ENCODE measurements at places on chromosomes 11 and 22. TPM values are rescaled to one million over a fixed set of nuclear protein-coding genes. Genes with fewer than 3 reads are reported as not detected.

DNA sequence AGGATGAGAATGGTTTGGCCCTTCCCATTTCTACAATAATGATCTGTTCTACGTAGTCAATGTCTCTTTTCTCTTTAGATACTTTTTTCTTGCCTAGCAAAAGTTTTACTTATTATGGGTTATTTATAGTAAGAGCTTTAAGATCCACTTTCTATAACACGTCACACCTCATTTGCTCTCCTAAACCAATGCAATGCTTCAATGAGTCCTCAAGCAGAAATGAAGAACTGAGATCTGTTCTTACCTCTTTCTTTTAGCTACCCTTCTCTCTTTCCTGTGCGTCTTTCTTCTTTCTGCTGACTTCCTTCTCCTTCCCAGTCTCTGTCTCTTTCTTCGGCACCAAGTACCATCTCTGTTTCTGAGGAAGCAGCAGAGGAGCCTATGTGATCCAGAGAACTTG lies 61.8 kb downstream of the SNX19 start:
- DNase-seq: no peak
- no peak overlapping the region for H3K27ac ChIP-seq
- no peaks in the 10 kb centered on the region for H3K4me1 ChIP-seq
- no peaks in the 10 kb centered on the region for H3K27me3 ChIP-seq

DNA sequence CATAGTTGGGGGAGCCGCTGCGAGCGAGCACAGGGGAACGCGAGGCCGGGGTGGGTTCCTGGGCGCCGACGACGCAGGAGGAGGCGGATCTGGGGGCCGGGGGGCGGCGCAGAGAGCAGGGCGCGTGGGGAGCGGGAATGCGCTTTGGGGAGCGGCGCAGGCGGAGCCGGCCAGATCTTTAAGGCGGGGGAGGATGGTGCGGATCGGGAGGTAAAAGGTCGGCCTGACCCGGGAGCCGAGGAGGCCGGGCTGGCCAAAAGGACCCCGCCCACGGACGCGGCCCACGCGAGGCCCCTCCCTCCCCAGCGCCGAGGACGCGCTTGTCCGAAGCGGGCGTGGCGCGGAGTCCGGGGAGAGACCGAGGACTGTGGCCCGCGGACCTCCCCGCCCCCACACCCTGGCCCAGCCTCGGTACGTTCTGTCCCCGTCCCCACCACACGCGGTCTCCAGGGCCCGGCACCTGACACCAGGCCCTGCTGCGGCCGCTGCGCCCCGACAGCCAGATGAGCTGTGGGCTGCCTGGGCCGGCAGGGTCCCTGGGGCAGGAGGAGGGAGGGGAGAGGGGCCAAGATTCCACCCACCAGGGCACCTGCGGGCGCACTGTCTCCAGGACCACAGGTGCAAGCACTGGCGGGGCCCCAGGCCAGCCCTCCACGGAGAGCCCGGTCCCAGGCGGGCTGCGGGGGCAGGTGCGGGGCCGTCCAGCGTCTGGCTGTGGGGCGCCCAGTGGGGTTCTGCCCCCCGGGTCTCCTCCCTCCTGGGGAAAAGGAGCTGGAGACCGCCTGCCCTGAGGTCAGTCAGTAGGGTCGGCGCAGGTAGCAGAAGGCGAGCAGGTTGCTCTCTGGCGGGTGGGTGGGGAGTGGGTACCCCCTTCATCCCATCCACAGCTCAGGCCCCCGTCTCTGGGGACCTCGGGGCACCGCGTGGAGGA lies 10.9 kb downstream of the PIM3 start:
- no peaks in the 10 kb centered on the region for H3K36me3 ChIP-seq
- peak; percentile 89 for DNase-seq
- H3K27me3 ChIP-seq: no peaks in the 10 kb centered on the region
- H3K27ac ChIP-seq: peak overlapping the region; percentile 79

DNA sequence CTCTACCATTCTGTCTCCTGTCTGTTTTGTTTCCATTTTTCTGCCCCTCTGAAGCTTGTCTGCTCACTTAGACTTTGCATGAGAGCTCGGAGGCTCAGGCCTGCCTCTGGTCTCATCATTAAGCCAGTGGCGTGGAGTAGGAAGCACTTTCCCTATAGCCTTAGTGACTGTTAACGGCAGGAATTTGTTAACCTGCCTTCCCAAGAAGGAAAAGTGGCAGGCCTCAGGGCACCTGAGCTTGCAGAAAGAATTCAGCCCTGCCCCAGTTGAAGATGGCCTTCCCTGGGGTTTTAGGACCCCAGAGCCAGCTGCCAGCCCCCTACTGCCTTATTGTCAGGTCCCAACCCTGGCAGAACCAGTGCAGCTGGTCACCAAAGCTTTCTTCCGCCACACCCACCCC lies 93.2 kb downstream of the PKNOX2 start:
- no peak for DNase-seq
- no peak overlapping the region for H3K27ac ChIP-seq
- H3K36me3 ChIP-seq: no peaks in the 10 kb centered on the region
- H3K27me3 ChIP-seq: no peaks in the 10 kb centered on the region
- peaks cover under 1% of the 10 kb centered on the region for H3K4me1 ChIP-seq
- H3K4me3 ChIP-seq: no peak overlapping the region

DNA sequence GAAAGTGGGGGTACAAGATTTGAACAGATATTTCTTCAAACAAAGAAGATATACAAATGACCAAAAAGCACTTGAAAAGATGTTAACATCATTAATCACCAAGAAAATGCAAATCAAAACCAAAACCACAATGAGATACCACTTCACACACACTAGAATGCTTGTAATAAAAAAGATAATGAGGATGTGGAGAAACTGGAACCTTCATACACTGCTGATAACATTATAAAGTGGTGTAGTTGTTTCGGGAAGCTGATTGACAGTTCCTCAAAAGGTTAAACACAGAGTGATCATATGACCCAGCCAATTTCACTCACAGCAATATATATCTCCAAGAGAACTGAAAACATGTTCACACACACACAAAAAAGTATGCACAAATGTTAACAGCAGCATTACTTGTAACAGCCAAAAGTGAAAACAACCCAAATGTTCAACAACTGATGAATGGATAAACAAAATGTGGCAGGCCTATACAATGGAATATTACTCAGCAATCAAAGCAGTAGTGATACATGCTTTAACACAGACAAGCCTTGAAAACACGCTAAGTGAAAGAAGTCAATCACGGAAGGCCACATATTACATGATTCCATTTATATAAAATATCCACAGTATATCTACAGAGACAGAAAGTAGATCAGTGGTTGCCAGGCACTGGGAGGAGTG lies 15.1 kb downstream of the PITPNB start:
- H3K36me3 ChIP-seq: peaks cover 9% of the 10 kb centered on the region
- H3K4me1 ChIP-seq: peaks cover 2% of the 10 kb centered on the region
- H3K4me3 ChIP-seq: no peak overlapping the region
- no peak overlapping the region for H3K27ac ChIP-seq
- H3K27me3 ChIP-seq: no peaks in the 10 kb centered on the region
- DNase-seq: no peak

- no peak for DNase-seq
- no peaks in the 10 kb centered on the region for H3K27me3 ChIP-seq
- H3K4me1 ChIP-seq: no peaks in the 10 kb centered on the region
- no peak overlapping the region for H3K4me3 ChIP-seq
Observed at GRCh38 chr11:25163421-25163820, 666.6 kb downstream of the LUZP2 start.

The CCDC15 gene
- not detected for total RNA-seq

- peaks cover 6% of the 10 kb centered on the region for H3K36me3 ChIP-seq
- H3K27ac ChIP-seq: peak overlapping the region; percentile 97
- H3K4me1 ChIP-seq: peaks cover 27% of the 10 kb centered on the region
Observed at GRCh38 chr11:2381494-2382128, 4.5 kb downstream of the CD81 start.

DNA sequence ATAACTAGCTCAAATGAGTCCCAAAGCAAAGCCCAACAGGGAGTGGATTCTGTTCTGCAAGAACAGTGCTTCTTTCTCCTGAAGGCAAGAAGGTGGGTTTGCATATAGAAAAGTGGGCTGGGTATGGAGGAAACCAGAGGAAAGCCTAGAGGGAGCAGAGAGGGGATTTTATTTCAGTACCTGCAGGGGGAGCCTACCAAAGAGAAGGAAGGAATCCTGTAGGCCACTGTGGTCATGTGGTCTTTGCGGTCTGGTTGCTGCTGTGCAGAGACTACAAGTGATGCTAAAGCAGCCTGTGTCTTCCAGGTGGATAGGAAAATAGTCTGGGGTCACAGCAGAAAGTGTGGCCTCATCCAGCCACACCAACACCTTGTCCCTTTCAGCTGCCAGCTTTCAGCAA lies 33.2 kb upstream of the ZBTB16 start:
- peak overlapping the region; percentile 45 for H3K27ac ChIP-seq
- no peaks in the 10 kb centered on the region for H3K36me3 ChIP-seq
- no peaks in the 10 kb centered on the region for H3K27me3 ChIP-seq
- H3K4me3 ChIP-seq: no peak overlapping the region
- peaks cover 13% of the 10 kb centered on the region for H3K4me1 ChIP-seq

Data from ascending aorta (tissue), 2 donors.